ENCODE measurements at places on chromosomes 16 and 17.

- DNase-seq: no peak
Observed at GRCh38 chr17:50728881-50729765, 9.7 kb downstream of the LUC7L3 start.

DNA sequence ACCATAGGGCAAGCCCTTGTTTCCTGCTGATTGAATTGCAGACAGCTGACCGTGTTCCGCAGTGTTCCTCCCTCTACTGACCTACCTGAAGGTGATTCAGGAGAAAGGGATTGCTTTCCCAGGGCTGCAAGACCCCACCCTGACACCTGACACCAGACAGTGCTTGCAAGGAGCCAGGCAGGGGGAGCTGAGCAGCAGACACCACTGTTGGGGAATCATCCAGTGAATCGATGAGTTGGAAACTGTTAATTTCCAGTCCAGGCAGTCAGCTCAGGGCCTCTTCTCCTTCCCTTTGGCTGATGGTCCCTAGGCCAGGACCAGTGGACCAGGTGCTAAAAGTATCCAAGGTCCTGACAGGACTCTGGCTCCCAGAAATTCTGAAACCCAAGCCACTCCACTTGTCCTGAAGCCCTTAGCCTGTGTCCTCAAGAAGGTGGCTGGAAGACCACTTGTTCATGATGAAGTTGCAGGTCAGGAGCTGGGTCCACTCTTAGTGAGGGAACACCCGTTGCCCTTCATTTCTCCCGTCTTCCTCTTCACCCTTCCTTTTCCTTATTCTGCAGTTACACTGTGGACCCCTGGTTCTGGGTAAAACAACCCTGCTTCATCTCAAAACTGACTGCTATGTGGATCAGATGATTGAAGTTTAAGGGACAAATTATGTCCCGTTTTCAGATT, 9.5 kb upstream of the UNK start:
- DNase-seq: no peak

GRCh38 chr17:40317345-40317873, 8.4 kb downstream of the RARA start:
- no peak for DNase-seq

GRCh38 chr16:58940609-58941008, 206.5 kb upstream of the GOT2 start:
- no peak for DNase-seq

GRCh38 chr17:633133-633532, 81.5 kb downstream of the VPS53 start:
- no peak for DNase-seq

DNA sequence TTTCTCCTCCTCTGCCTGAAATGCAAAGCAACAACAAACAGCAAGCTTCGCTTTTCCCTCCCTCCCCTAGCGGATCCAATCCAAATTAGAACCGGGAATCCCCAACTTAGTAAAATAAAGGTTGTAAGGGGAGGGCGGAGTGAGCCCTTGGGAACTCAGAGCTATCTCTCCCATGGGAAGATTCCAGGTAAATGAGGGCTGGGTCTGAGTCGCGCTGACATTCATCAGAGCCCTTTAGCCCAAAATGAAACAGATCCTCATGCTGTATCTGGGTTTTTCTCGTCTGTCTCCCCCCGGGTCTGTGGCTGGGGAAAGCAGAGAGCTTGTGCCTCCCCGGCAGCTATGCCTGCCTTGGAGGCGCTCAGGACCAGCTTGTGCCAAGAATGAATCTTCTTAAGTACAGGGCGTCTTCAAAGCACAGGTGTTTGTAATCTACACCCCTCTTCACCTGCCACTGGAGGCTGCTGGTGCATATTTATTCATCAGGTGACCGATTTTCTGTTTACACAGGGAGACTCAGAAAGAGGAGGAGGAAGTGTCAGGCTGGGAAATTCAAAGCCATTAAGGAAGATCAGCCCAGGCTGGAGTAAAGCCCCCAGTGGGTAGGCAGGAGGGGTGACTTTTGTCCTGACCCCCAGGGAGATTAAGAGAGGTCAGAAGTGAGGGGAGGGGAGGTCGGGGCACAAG, 55.0 kb upstream of the GSE1 start:
- DNase-seq: no peak

DNA sequence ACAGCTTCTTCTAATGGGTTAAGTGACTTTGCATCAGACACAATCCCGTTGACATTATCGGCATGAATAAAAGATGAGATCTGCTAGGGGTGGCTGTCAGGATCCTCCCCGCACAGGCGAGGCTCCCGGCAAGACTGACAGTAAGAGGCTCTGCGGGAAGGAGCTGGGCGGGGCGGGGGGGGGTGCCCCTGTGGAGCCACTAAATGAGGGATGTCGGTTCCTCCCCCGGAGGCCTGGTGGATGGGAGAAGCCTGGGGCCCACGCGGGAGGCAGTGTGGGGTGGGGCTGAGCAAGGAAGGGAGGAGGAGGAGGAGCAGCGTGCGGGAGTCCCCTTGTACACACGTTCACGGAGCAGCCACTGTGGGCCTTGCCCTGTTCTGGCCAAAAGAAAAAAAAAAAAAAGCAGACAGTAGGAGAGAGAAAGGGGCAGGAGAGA, 190.9 kb upstream of the GSE1 start:
- no peak for DNase-seq

GRCh38 chr16:4667203-4667963, 26.0 kb upstream of the NUDT16L1 start:
- no peak for DNase-seq

- DNase-seq: no peak
Observed at GRCh38 chr16:47358816-47359215, 102.0 kb downstream of the ITFG1 start.

DNA sequence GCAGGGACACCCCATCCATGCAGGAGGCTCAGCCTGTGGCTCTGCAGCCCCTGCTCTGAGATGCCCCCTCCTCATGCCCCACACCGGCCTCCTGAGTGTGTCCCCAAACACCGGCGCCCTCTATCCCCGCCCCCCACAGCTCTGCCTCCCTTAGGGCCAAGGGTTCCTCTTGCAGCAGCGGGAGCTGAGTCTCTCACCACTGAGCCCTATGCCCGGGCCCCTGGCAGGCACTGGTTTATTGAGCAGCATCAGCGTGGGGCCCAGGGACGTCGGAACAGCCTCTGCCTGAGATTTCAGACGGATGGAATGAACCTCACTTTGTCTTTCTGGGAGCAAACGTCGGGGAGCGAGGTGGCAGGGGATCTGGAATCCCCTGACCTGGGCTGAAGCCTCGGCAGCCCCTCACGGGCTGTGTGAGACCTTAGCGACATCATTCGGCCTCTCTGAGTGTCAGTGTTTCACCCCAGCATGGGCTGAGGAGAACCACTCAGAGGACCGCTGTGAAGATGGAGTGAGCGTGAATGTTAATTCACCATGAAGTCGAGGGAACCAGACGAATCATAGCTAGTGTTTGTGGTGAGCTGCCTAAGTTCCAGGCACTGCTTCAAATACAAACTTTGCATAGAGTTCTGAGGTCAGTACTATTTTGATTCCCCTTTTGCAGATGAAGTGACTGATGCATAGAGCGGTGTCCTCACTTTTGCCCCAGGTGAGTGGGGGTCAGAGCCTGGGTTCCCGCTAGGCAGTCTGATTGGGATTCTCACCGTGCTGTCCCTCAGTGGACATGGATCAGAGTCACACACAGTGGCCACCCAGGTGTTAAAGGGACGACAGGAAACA, 5.3 kb upstream of the C16orf74 start:
- DNase-seq: no peak
